ENCODE measurements at places on chromosomes 7 and 10. TPM values are rescaled to one million over a fixed set of nuclear protein-coding genes. Genes with fewer than 3 reads are reported as not detected.

CLCN1 gene
- 1.6 TPM for polyA plus RNA-seq

WNT8B gene
- polyA plus RNA-seq = 0.09 TPM

PLA2G12B gene
- polyA plus RNA-seq = 54.3 TPM

FKBP9 gene
- 67.8 TPM for polyA plus RNA-seq

FFAR4 gene
- polyA plus RNA-seq = 0.51 TPM

OR2A5 gene
- polyA plus RNA-seq = under 0.01 TPM

LAMB4 gene
- 0.42 TPM for polyA plus RNA-seq

GIMAP1 gene
- 2.2 TPM for polyA plus RNA-seq

TYSND1 gene
- 15.7 TPM for polyA plus RNA-seq

All from large intestine (tissue), 12 donors.